Umbilical cord (tissue), 2 donors: ENCODE measurements at places on chromosomes 4 and X. TPM values are rescaled to one million over a fixed set of nuclear protein-coding genes. Genes with fewer than 3 reads are reported as not detected.

HSFX4 gene
- not detected for total RNA-seq

SPOCK3 gene
- total RNA-seq = 8.7 TPM

SMR3B gene
- 8.9 TPM for total RNA-seq

PNPLA4 gene
- total RNA-seq = 6.0 TPM

NAT8L gene
- total RNA-seq = 0.48 TPM
